ENCODE measurements at places on chromosomes 3 and 15.

- no peak for DNase-seq
These were observed 23.4 kb upstream of the CLK3 start for GRCh38 chr15:74592222-74592621.

GRCh38 chr3:4008205-4008604 is 209.0 kb downstream of the LRRN1 start:
- no peak for DNase-seq

DNA sequence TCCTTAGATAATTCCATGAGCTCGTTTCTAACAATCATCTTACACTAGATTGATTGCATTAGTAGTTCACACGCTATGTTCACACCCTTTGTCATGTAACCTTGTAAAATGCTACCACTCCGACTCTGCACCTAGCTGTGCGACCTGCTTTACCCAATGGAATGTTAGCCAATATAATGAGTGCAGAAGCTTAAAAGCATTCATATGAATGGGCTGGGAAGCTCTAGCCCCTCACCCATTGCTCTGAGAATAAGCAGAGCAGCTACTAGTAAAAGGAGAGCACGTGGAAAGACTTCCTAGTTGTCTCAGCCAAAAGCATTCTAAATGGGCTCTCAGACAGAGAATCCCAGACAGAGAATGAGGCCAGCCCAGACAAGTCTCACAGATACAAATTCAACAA is 410.6 kb upstream of the UBE2E2 start:
- DNase-seq = no peak

GRCh38 chr3:138846262-138846791 is 11.6 kb upstream of the PIK3CB start:
- DNase-seq = no peak

DNA sequence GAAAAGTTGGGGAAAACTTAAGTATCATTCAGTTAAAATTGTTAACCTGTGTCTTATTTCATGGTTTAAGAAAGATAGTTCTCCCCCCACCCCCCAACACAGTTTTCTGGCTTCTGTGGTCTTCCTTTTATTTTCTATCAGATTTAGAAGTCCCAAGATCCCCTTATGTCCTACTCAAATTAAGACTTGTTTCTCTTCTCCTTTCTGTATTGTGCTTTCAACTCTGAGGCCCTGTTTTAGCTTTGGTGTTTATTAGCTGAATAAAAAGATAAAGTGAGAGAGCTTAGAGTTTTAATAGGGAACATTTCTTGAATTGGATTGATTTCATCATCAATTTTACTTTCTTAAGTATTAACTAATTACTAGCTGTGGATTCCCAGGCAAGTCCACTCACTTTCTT is 62.6 kb downstream of the AKAP13 start:
- DNase-seq = no peak
